Stimulated activated CD8-positive, alpha-beta memory T cell treated with anti-CD3 and anti-CD28 coated beads, Interleukin-4, amount 100 ng/mL, for 4 hours (primary cell): ENCODE measurements at places on chromosomes 7 and 10.

DNA sequence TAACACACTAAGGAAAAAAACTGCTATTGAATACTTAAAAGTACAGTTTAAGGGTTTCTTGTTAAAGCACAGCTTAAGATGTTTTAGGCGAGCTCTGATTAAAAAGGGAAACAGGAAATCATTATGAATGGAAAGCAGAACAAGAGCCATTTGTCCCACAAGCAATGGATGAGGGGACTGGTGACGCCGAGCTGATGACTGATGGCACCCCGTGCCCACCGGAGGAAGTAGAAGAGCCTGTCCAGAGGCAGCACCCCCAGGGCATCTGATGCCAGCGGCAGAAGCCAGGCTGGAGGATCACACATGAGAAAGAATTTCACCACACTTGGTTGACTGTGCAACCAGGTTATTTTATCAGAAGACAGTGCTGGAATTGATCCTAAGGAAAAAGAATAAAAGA, 15.0 kb upstream of the INSIG1 start:
- no peak for DNase-seq

GRCh38 chr7:115662120-115662519, 368.4 kb downstream of the TFEC start:
- DNase-seq = no peak

- DNase-seq = no peak
Measured at GRCh38 chr7:148159331-148159730, 431.2 kb upstream of the C7orf33 start.

DNA sequence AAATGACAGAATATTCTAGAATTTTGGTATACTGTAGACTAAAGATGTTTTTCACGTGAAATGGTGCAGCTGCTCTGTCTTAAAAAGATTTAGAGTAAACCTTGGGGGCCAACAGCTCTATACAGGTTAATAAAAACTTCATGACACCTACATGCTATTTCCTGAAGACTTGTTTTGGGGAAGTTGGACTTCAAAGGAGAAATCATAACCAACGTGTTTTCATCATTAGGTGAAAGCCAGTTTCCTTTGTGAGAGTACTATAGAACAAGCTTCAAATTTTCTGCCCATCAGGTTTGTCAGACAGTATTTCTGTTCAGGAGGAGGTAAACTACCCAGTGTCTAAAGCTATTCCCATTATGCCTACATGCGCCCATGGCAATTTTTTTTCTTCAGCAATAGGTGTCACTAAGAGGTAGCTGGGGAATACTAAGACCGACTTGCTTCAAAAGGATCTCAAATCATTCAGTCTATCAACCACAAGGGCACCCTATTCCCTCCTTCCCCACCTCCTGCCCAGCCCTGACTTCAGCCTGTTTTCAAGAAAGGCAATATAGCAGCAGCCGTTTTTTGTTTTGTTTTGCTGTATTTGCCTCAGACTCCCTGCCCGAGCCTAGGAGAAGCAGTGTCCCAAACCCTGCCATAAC, 237.3 kb upstream of the SP8 start:
- DNase-seq = no peak

DNA sequence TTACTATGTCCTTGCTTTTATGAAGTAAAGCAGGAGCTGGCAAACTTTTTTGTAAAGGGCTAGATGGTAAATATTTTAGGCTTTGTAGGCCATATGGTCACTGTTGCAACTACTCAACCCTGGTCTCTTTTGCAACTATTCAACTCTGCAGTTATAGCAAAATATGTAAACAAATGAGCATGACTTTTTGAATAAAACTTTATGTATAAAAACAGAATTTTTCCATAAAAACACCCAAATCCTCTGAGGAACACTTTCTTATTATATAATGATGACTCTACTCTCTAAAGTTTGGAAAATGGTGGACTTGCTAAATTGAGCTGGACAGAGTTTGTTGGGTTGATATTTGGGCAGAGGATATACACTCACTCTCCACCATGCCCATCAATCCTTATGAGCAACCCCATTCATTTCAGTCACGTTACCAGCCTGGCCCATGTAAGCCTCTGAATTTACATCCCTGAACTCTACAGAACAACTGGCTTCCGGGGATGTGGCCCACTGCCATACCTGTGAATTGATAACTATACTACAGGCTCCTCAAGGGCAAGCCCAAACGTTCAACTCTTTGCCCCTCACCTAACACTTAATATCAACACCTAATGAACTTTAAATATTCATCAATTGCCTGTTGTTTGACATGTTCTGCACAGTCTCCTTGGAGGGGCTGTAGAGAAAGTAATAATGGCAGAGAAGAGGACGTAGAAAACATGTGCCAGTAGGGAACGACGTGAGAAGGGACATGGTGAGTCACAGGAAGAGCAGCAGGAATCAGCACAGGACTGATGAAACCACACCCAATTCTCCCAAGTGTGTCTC, 37.6 kb downstream of the SGMS1 start:
- no peak for DNase-seq

GRCh38 chr7:105602325-105603305, 21.3 kb upstream of the EFCAB10 start:
- no peak for DNase-seq

GRCh38 chr10:119523895-119524719, 18.4 kb downstream of the RGS10 start:
- DNase-seq = no peak

DNA sequence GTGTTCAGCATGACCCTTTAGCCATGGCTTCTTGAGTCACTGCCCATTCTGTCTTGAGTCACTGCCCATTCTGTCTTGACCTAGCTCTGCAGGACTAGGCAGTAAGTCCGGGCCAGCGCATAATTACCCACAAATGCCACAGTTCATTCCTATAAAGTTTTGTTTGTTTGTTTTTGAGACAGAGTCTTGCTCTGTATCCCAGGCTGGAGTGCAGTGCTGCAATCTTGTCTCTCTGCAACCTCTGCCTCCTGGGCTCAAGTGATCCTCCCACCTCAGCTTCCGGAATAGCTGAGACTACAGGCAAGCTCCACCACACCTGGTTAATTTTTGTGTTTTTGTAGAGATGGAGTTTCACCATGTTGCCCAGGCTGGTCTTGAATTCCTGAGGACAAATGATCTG, 32.7 kb upstream of the TARP start:
- no peak for DNase-seq

DNA sequence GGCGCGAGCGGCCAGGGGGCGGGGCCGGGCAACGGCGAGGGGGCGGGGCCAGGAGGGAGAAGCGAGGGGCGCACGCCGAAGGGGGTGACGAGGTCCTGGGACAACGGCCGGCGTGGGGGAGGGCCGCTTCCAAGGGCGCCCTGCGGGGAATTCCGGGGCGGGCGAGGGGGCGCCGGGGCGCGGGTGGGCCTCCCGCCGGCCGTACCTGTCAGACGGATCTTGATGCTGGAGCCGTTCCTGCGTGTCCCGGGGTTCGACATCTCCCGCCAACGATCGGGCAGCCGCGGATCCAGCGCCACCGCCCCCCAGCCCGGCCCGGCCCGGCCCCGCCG, 421 bp downstream of the SMURF1 start:
- no peak for DNase-seq

GRCh38 chr10:31977440-31978155, 49.0 kb upstream of the ARHGAP12 start:
- DNase-seq = no peak

GRCh38 chr10:87675396-87676376, 16.0 kb downstream of the PAPSS2 start:
- no peak for DNase-seq

GRCh38 chr7:70719125-70719524, 412.8 kb upstream of the GALNT17 start:
- no peak for DNase-seq

GRCh38 chr10:132101529-132101928, 35.8 kb downstream of the JAKMIP3 start:
- DNase-seq = no peak

DNA sequence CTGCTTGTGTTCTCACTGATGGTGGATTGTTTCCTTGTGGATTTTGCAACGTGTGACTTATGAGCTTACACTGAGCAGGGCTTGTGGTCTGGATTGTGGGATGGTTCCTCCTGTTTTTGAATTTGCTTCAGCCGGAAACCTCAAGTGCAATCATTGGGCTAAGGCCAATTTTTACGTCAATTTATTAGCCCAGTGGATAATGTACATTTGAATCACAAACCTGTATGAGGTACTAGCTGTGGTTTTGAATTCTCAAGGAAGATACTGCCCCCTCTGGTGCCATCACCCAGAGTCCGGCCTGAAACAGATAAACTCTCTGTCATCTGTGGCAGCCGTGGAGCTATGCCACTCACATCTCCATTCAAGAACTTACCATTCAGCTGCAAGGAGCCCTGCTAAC, 7.3 kb upstream of the ZNF777 start:
- no peak for DNase-seq

DNA sequence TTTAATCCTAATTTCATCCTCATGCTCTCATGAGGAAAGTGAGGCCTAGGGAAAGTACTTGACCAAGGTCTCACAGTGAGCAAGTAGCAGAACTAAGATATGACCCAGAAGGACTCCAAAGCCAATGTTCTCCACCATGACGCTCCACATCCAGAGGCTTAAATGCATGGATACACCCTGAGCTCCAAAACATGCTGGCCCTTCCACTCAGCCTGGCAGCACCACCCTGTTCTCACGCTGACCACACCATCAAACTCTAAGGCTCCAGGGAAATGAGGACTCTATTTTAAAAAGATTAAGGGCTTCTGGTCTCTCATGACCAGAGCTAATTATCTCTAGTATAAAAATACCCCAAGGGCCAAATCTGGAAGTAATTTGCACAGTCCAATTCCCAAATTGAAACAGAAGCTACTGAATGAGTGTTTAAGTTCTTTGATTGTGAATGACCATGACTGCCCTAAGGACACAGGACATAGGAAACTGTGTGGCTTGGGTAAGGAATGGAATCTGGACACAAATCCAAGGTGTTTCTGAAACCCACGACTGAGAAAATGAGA, 71.1 kb upstream of the ABLIM1 start:
- DNase-seq = no peak

DNA sequence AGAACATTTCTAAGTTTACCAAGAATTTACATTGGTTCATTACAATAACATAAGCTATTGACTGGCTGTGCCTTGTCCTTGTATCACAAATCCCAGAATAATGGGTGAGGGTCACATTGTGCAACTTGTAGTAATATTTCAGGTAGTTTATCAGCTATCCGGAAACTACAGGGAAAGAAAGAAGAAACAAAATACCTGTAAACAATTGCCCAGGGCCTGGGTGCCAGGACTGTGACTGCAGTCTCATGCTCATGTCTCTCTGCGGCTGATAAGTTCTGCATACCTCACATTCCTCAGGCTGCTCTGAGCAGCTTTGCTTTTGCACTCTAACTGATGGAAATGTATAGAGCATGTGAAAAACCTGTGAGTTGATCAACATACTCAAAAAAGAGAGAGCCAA, 131.8 kb upstream of the TRIM24 start:
- no peak for DNase-seq

DNA sequence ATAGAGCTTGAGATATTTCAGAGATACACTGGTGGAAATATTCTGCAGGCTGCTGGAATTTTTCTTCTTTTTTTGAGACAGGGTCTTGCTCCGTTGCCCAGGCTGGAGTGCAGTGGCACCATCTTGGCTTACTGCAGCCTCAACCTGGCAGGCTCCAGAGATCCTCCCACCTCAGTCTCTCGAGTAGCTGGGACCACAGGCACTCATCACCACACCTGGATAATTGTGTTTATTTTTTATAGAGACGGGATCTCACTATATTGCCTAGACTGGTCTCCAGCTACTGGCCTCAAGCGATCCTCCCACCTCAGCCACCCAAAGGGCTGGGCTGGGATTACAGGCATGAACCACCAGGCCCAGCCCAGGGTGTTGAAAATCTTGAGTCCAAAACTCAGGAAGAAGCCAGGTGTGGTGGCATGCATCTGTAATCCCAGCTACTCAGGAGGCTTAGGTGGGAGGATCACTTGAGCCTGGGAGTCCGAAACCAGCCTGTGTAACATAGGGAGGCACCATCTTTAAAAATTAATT, 55.7 kb upstream of the FOXK1 start:
- no peak for DNase-seq

- DNase-seq = no peak
Measured at GRCh38 chr7:139602143-139602722, 78.7 kb downstream of the CLEC2L start.

- DNase-seq = no peak
Measured at GRCh38 chr7:42014625-42015618, 222.1 kb downstream of the GLI3 start.

GRCh38 chr7:11341285-11341944, 367.7 kb downstream of the PHF14 start:
- no peak for DNase-seq

- no peak for DNase-seq
Measured at GRCh38 chr10:11581213-11581612, 30.2 kb downstream of the USP6NL start.

DNA sequence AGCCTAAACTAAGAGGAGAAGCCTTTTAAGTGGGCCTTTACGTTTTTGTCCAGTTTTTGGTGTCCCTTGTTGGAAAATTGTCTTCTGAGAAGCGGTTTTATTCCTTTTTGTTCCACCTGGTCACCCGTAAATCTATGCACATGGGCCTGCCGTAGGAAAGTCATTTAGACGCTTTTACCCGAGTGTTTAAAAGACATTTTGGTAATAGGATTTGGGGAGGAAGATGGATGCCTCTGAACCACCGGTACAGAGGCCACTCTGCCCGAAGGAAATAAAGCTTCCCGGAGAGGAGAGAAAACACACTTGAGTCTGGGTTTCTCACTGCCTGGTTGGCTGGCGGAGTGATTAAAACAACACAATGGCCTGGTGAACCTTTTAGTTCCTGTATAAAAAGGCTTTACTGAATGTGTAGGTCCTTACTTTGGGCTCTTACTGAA, 760 bp downstream of the THNSL1 start:
- DNase-seq = no peak

DNA sequence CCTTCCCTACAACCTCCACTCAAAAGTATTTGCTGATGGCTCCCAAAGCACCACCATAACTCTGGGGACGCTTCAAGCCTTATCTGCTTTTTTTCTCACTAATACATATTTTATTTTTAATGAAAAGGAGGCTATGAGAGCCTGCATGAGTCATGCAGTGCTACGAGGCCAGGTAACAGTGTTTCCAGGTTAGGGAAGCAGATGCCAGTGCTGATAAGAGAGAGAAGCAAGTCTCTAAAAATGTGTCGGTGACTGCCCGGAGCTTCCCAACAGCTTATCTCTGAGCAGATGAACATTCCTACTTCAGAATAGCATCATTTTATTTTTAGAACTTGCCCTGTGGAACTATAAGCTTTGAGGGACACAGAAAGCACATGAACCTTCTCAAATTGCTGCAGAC, 931.5 kb downstream of the CCSER2 start:
- no peak for DNase-seq

DNA sequence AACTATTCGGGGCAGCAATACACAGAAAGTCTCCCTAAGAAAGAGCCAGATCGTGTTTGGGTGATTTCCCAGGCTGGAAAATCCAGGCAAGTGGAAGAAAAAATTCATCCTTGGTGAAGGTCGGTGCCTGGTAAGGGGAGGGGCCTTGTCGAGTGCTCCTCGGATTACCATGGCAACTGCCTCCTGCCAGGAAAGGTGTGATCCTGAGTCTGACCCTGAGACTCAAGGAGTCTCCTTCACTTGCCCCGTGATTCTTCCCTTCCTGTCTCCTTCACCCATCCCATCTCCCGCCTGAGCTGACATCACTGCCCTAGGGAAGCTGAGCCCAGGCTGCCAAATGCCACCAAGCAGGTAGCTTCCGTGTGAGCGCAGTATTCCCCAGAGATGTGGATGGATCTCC, 112.2 kb downstream of the MYL10 start:
- no peak for DNase-seq

GRCh38 chr10:124676416-124677062, 67.6 kb downstream of the FAM53B start:
- no peak for DNase-seq
